Diencephalon (tissue), 1 donor: ENCODE measurements at places on chromosomes 13 and 19. TPM values are rescaled to one million over a fixed set of nuclear protein-coding genes. Genes with fewer than 3 reads are reported as not detected.

The KIR3DL2 gene
- total RNA-seq = not detected

The RASGRP4 gene
- 0.23 TPM for total RNA-seq

The KLK3 gene
- total RNA-seq = not detected

The GPR18 gene
- total RNA-seq = not detected

The CTXN1 gene
- total RNA-seq = 29.3 TPM

The SAE1 gene
- total RNA-seq = 92.7 TPM

The TSHZ3 gene
- total RNA-seq = 3.7 TPM

The ELSPBP1 gene
- total RNA-seq = not detected

The LENG8 gene
- total RNA-seq = 24.7 TPM

The CYP4F2 gene
- not detected for total RNA-seq

The RXFP2 gene
- 0.69 TPM for total RNA-seq

The SIGLEC8 gene
- total RNA-seq = 2.3 TPM

The ZMYM5 gene
- total RNA-seq = 29.8 TPM
